ENCODE measurements at places on chromosomes 12 and 14. TPM values are rescaled to one million over a fixed set of nuclear protein-coding genes. Genes with fewer than 3 reads are reported as not detected.

- no peaks in the 10 kb centered on the region for H3K27me3 ChIP-seq
- no peak for DNase-seq
- no peak overlapping the region for H3K27ac ChIP-seq
- no peaks in the 10 kb centered on the region for H3K4me1 ChIP-seq
Measured at GRCh38 chr14:49921401-49921800, 28.5 kb downstream of the ARF6 start.

DNA sequence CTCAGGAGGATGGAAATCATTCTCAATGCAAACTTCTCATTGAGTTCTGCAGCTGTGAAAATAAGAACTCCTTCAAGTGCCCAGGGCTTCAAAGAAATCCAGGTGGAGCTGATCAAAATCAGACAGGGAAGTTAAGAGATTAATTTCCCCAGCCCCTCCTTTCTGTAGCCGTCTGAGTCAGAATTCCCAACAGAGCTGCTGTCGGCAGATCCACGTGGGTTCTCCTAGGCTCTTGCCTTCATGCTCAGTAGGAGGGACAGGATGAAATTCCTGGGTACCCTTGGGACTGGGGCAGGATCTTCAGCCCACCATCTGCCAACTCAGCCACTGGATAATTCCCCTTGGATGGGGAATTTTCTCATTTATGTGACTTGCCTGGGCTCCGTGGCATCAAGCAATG is 13.3 kb downstream of the TGFB3 start:
- DNase-seq = no peak
- peaks cover 9% of the 10 kb centered on the region for H3K4me1 ChIP-seq
- H3K4me3 ChIP-seq = no peak overlapping the region
- no peaks in the 10 kb centered on the region for H3K27me3 ChIP-seq

DNA sequence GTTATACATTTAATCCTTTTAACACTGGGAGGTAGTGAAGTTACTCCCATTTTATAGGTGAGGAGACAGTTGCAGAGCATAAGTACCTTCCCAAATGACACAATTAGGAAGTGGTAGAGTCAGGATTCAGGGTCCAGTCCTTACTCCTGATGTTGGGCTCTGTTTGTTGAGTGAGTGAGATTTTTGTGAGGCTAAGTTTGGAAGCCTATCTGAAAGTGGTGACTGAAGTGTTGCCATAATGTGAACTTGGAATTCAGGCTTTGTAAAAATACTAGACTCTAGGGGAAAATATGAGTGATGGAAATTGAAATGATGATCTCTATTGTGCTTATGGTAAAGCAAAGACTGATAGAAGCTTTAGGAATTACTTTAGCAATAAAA is 2.2 kb downstream of the NUDT4 start:
- H3K4me1 ChIP-seq = peaks cover 57% of the 10 kb centered on the region
- no peaks in the 10 kb centered on the region for H3K27me3 ChIP-seq
- no peaks in the 10 kb centered on the region for H3K36me3 ChIP-seq

DNA sequence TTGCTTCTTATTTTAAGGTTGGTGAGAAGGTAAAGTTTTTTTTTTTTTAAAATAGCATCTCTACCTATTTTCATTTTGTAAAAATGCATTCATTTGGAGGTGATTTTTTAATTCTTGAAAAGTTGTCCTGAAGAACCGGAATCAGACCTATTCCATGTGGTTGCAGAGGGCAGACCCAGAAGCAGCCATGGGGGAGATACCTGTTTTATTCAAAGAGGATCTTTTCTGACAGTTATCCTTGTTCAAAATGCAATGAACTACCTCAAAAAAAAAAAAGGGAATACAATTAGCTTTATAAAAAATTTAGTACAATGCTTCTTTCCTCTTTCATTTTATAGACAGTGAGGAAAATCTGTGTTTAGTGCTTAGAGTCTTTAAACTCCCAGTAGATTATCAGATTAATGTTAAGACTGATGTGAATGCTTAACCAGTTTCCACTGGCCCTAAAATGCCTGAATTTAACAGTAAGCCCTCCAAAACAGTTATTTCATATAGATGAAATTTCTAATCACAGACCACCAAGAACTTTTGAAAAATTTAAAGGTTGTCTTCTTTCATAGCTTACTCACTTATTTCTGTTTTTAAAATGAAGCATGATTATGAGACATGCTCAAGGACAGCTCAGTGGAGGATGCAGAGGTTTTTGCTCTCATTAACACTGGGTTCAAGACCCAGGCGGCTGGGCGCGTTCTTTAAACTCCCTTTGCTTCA is 8.6 kb upstream of the NEMF start:
- no peaks in the 10 kb centered on the region for H3K27me3 ChIP-seq
- DNase-seq = no peak
- H3K4me1 ChIP-seq = peaks cover 30% of the 10 kb centered on the region
- peak overlapping the region; percentile 61 for H3K4me3 ChIP-seq
- peak overlapping the region; percentile 97 for H3K27ac ChIP-seq
- H3K36me3 ChIP-seq = no peaks in the 10 kb centered on the region

DNA sequence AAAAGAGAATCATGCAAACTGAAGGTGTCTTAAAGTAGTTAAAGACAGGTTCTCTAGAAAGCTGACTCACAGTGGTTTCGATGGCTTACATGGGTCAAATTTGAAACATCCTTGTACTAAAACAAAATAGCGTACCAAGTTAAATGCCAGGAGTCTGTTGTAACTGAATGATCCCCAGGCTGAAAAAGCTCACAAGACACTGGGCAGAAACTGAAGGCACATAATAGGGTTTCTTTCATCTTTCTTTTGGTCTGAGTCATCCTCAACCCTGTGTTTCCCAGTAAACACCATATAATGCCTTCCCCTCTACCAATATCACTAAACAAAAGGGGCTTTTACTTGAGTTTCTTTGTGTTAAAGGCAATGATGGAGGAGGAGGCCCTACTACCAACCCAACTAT is 12.8 kb downstream of the ZFYVE1 start:
- no peaks in the 10 kb centered on the region for H3K4me1 ChIP-seq
- DNase-seq = no peak
- H3K36me3 ChIP-seq = no peaks in the 10 kb centered on the region

DNA sequence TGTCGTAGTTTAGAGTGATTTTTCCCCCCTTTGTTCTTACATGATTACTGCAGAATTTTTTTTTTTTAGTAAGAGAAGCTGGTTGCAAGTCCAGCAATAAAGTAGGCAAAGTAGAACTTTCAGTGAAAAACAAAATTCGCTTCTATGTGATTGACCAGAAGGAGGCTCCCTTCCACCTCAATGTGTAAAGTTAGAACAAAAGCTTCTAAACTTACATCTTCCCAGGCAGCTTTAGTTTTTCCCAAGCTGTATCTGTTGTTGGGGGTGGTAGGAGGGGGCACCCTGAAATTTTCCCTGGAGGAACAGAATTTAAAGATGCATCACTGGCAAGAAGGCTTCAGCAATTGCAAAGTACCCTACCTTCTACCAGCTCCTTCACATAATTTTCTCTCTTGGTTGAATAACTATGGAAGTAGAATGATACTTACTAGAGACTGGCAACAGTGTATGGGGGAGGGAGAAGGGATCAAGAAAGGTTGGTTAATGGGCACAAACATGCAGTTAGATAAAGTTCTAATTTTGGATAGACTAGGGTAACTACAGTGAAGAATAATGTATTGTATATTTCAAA is 87.3 kb upstream of the E2F7 start:
- H3K4me1 ChIP-seq = no peaks in the 10 kb centered on the region
- H3K27ac ChIP-seq = no peak overlapping the region
- no peaks in the 10 kb centered on the region for H3K36me3 ChIP-seq
- no peak overlapping the region for H3K4me3 ChIP-seq

GRCh38 chr12:58961166-58961565 is 40.9 kb upstream of the LRIG3 start:
- no peaks in the 10 kb centered on the region for H3K27me3 ChIP-seq
- no peaks in the 10 kb centered on the region for H3K36me3 ChIP-seq
- no peak overlapping the region for H3K27ac ChIP-seq
- H3K4me1 ChIP-seq = peaks cover 5% of the 10 kb centered on the region
- no peak for DNase-seq

DNA sequence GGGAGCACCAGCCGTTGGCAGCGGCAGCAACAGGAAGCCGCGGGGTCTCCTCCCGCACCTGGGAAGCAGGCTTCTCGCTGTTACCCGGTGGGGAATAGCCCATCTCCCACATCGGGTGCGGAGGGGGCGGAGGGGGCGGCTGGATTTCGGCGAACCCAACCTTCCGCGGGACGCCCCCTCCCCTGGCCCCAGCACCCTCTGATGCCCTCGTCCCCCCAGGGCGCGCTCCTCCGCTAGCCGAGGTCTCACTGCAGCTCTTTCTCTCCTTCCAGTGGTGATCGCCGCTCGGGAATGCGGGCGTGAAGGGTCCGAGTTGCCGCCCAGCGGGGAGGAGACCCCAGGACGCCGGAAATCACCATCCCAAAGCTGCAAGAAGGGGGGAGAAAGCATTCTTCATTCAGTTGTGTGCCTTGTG is 303 bp downstream of the SAMD4A start:
- H3K4me1 ChIP-seq = peaks cover 19% of the 10 kb centered on the region
- H3K4me3 ChIP-seq = peak overlapping the region; percentile 59
- H3K27ac ChIP-seq = peak overlapping the region; percentile 100
- no peaks in the 10 kb centered on the region for H3K27me3 ChIP-seq
- no peak for DNase-seq

DNA sequence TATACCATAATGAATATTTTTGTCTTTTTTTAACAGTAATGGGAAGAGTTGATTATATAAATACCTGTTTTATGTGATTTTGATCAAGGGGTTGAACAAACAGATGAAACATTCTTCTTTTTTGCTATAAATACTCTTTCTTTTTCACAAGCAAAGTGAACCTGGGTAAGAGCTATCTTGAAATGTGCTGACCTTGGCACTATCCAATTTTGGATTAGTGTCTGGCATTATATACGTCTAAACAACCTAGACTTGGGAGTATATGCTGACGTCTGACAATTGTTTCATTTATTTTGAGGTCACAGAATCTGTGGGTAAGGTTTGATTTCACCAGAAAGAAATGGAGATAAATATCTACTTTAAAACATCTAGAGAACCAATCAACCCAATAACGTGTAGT is 716.0 kb upstream of the STXBP6 start:
- no peak overlapping the region for H3K4me3 ChIP-seq
- no peak for DNase-seq
- no peaks in the 10 kb centered on the region for H3K36me3 ChIP-seq

- H3K27ac ChIP-seq = no peak overlapping the region
- H3K4me3 ChIP-seq = no peak overlapping the region
- no peaks in the 10 kb centered on the region for H3K27me3 ChIP-seq
- no peak for DNase-seq
- H3K36me3 ChIP-seq = no peaks in the 10 kb centered on the region
Measured at GRCh38 chr12:94144781-94145180, 3.6 kb upstream of the PLXNC1 start.

GRCh38 chr12:28828318-28828717 is 320.8 kb upstream of the FAR2 start:
- DNase-seq = no peak
- no peaks in the 10 kb centered on the region for H3K36me3 ChIP-seq
- no peaks in the 10 kb centered on the region for H3K27me3 ChIP-seq
- no peak overlapping the region for H3K27ac ChIP-seq
- no peaks in the 10 kb centered on the region for H3K4me1 ChIP-seq

DNA sequence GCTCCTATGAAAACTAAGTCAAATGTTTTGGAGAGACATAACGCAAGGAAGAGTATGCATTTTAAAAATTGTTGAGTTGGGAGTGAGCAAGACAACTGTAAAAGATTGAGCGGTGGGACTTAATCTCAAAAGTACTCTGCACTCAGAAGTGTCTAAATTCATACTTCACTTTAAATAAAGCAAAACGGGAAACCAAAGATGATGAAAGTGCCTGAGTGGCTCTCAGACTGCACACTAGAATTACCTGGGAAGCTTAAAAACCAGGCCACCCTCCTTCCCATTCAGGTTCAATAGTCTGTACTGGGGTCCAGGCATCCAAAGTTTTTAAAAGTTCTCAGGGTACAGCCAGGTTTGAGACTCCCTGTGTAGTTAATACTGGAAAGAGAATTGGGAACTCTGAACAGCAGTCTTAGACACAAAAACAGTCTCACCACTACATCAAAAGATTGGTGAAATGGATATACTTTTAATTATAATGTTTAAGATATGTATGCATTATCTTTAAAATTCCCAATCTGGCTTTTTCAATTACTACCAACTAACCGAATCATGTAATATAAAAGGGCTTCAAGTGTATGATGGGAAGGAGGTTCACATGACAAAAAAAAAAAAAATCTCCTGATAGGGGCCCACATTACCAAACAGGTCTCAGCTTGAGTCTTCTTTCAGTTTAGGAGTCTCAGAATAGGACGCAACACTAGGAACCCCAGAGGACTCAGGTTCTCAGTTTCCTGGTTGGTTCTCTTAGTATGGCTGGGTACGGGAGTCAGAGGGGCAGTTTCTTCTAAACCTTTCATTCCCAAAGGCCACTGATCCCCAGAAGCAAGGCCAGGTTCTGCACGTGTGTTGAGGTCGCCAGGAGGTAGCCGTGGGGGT is 1.0 kb downstream of the HOMEZ start:
- peaks cover 31% of the 10 kb centered on the region for H3K4me1 ChIP-seq
- no peaks in the 10 kb centered on the region for H3K27me3 ChIP-seq
- peak overlapping the region; percentile 86 for H3K4me3 ChIP-seq
- peak overlapping the region; percentile 95 for H3K27ac ChIP-seq
- no peaks in the 10 kb centered on the region for H3K36me3 ChIP-seq

GRCh38 chr12:82124711-82125380 is 233.3 kb downstream of the CCDC59 start:
- no peaks in the 10 kb centered on the region for H3K36me3 ChIP-seq
- H3K4me3 ChIP-seq = no peak overlapping the region
- DNase-seq = no peak
- H3K27me3 ChIP-seq = no peaks in the 10 kb centered on the region
- no peaks in the 10 kb centered on the region for H3K4me1 ChIP-seq
- no peak overlapping the region for H3K27ac ChIP-seq

GRCh38 chr12:13156277-13156676 is 40.2 kb upstream of the EMP1 start:
- no peak overlapping the region for H3K4me3 ChIP-seq
- no peaks in the 10 kb centered on the region for H3K4me1 ChIP-seq
- H3K27ac ChIP-seq = no peak overlapping the region
- H3K36me3 ChIP-seq = no peaks in the 10 kb centered on the region
- no peaks in the 10 kb centered on the region for H3K27me3 ChIP-seq

DNA sequence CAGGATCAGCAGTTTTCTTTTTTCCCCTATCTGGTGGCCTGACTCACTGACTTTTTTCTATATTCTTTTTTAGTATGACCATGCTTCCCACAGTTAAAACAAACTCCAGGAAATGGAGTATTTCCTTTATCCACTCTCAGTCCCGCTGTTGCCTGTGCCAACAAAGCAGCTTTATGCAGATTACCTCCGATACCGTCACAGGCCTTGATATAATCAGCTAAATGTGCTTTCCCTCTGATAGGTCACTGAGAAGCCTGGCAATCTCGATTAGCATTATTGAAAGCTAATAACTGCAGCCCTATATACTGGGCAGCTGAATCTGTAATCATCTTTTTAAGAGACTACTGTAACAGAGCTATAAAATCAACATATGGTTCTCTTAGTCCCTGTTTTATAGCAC is 243.6 kb downstream of the KIF21A start:
- H3K4me1 ChIP-seq = no peaks in the 10 kb centered on the region
- H3K4me3 ChIP-seq = no peak overlapping the region
- no peak overlapping the region for H3K27ac ChIP-seq
- no peaks in the 10 kb centered on the region for H3K27me3 ChIP-seq
- no peak for DNase-seq
- no peaks in the 10 kb centered on the region for H3K36me3 ChIP-seq

- H3K4me1 ChIP-seq = no peaks in the 10 kb centered on the region
- DNase-seq = no peak
- H3K27ac ChIP-seq = no peak overlapping the region
Measured at GRCh38 chr14:44374906-44375305, 132.2 kb downstream of the FSCB start.

Gene MORN3
- total RNA-seq = not detected

Gene COCH
- total RNA-seq = 4.0 TPM

Gene TMCC3
- total RNA-seq = 1.3 TPM

Gene FAM186B
- total RNA-seq = 0.78 TPM

Gene TAS2R10
- total RNA-seq = 0.52 TPM

Data from body of pancreas (tissue), 4 donors.